ENCODE measurements at places on chromosomes 2 and 18. TPM values are rescaled to one million over a fixed set of nuclear protein-coding genes. Genes with fewer than 3 reads are reported as not detected.

Gene KDM3A
- 28.9 TPM for total RNA-seq

Gene ABCB11
- not detected for total RNA-seq

Gene ATOH8
- total RNA-seq: 17.0 TPM

Gene SERPINB4
- not detected for total RNA-seq

Gene SLC19A3
- 1.6 TPM for total RNA-seq

Gene DNAJB2
- total RNA-seq: 41.7 TPM

Gene ADGRF3
- 0.09 TPM for total RNA-seq

Gene CDKL4
- total RNA-seq: 0.90 TPM

Gene ELOA2
- total RNA-seq: not detected

Gene BMP10
- total RNA-seq: not detected

Gene PSMA8
- total RNA-seq: not detected

Gene DRC1
- not detected for total RNA-seq

Gene PAIP2B
- total RNA-seq: 1.6 TPM

Gene FABP1
- not detected for total RNA-seq

Gene ABI2
- total RNA-seq: 24.3 TPM

Gene FBXO36
- 1.6 TPM for total RNA-seq

Gene MSTN
- 0.08 TPM for total RNA-seq

Gene OTX1
- 0.57 TPM for total RNA-seq

Gene OTOF
- not detected for total RNA-seq

Gene SLC4A3
- 14.7 TPM for total RNA-seq

Gene TPO
- not detected for total RNA-seq
